Type B pancreatic cell (in vitro differentiated cells): ENCODE measurements at places on chromosomes 12 and 14.

- H3K4me1 ChIP-seq: no peaks in the 10 kb centered on the region
- no peaks in the 10 kb centered on the region for H3K27me3 ChIP-seq
- no peak for DNase-seq
- peaks cover 14% of the 10 kb centered on the region for H3K36me3 ChIP-seq
- no peak overlapping the region for H3K4me3 ChIP-seq
- H3K27ac ChIP-seq: no peak overlapping the region
Observed at GRCh38 chr12:18297902-18298301, 36.6 kb downstream of the PIK3C2G start.

- no peak overlapping the region for H3K4me3 ChIP-seq
- no peak for DNase-seq
- H3K36me3 ChIP-seq: no peaks in the 10 kb centered on the region
- no peak overlapping the region for H3K27ac ChIP-seq
Observed at GRCh38 chr12:127941332-127941731, 325.6 kb upstream of the TMEM132C start.

DNA sequence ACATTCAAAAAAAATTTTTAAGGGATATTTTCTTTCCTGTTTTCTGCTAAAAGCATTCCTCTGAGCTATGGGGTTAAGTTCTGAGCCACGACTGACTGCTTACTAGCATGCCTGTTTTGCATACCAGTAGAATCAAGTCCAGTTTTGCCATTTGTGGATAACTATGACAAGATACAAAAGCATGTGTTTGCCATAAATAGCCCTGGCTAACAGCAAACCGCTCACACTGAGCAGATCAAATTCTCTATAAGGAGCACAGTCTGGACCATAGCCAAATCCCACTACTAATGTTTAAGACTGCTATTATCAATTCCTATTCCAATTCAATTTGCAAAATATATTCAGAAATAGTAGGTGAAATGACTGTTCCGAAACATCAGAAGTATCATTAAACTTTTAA lies 3.2 kb downstream of the CFL2 start:
- peaks cover 13% of the 10 kb centered on the region for H3K4me1 ChIP-seq
- H3K4me3 ChIP-seq: peak overlapping the region; percentile 67
- H3K36me3 ChIP-seq: peaks cover 16% of the 10 kb centered on the region
- H3K27me3 ChIP-seq: no peaks in the 10 kb centered on the region
- peak overlapping the region; percentile 86 for H3K27ac ChIP-seq

DNA sequence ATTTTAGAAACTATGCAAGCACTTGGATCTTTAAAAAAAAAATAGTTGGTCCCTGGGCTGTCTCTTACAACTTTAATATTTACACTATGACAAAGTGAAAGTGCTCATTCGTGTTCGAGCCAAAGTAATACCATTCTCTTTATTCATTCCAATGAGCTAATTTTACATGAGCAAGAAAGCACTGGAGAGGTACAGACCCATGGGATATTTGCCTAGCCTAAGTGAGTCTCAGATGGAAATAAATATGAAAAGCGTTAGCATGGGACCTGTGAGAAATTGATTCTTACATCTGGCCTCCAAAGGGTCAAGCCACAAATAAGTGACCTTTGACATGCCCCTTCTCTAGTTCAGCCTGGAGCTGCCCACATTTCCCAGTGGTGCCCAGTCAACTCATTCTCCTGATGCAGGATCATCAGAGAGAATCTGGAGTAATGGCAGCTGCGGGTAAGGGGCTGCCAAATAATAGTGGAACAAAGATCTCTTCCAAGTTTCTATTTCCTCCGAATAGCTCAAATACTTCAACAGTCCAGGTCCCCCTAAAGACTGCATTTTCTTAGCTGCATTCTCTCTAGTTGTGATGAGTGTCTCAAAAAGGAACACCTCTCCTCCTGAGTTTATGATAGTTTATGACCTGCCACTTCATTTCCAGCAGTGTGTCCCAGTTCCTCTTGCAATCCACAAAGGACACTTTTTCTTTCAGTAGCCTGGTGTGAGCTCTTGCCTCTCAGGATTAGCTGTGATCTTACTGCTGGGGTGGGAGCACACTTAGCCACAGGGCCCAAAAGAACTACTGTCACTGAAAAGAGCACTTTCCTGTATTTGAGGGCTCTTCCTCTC lies 208.2 kb downstream of the DAD1 start:
- no peak for DNase-seq
- no peak overlapping the region for H3K4me3 ChIP-seq
- no peaks in the 10 kb centered on the region for H3K36me3 ChIP-seq
- H3K27ac ChIP-seq: no peak overlapping the region
- H3K27me3 ChIP-seq: peaks cover 5% of the 10 kb centered on the region

DNA sequence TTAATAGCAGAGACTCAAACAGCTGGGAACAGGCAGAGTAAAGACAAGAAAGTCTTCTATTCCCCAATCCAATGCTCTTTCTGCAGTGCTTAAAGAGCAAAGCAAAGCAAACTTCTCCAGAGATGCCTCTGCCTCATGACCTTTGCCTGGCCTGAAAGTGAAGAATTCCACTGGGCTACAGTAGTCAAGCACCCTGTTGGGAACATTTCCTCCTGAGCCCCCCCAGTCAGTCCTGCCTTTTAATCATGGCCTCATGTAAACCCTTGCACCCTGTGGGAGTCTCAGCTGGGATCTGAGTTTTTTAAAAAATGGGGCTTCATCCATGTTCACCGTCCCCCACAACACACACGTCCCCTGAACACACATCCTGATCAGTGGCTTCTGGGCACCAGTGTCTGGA lies 62.7 kb upstream of the TSPAN11 start:
- H3K36me3 ChIP-seq: peaks cover 11% of the 10 kb centered on the region
- no peaks in the 10 kb centered on the region for H3K4me1 ChIP-seq
- H3K27ac ChIP-seq: no peak overlapping the region
- H3K27me3 ChIP-seq: peaks cover 29% of the 10 kb centered on the region
- no peak for DNase-seq

DNA sequence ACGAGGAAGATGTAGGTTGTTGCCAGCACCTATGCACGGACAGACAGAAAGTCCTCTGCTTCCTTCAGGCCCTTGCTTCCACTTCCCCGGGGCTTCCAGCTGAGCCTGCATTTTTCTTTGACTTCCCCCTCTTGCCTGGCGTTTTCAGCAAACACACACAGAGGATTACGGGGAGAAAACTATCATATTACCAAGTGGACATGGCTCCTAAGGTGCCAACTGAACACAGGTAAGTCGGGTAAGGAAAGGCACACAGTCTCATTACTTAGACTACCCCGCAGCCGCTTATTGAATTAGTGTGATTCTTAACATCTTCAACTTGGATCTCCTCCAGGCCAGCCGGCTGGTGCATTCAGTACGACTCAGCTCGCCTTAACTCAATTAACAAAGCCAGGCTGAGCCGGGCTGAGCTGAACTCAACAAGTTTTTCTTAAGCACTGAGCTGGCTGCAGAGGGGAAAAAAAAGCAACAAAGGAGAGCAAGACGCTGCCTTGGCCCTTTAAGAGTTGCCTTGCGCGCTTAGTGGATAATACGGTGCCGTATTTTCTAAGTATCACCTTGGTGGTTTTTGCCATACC lies 19.2 kb upstream of the MAP1LC3B2 start:
- peaks cover 42% of the 10 kb centered on the region for H3K4me1 ChIP-seq
- H3K36me3 ChIP-seq: no peaks in the 10 kb centered on the region
- H3K4me3 ChIP-seq: peak overlapping the region; percentile 51
- peaks cover 18% of the 10 kb centered on the region for H3K27me3 ChIP-seq
- no peak for DNase-seq
